ENCODE measurements at places on chromosomes 11 and 22.

GRCh38 chr11:64864473-64865285 lies 13.7 kb downstream of the EHD1 start:
- DNase-seq = no peak

GRCh38 chr11:10308201-10308954 lies 3.5 kb downstream of the ADM start:
- no peak for DNase-seq

DNA sequence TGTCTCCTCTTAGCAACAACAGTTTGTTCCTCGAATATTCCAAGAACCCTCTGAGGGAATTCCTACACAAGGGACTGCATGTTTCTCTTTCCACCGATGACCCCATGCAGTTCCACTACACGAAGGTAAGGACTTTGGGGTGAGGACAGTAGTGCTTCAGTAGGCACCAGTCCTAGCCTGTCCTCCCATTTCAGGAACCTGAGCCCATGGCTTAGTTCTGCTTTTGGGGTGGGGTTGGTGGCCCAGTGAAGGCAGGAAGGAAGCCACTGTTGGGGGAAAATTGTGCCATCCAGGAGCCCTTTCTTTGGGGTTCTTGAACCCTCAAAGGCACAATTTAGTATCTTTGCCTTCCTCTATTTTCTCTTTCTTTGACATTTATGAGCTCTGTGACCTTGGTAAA lies 38.2 kb downstream of the RNF141 start:
- DNase-seq = no peak

- DNase-seq = no peak
These were observed 5.2 kb upstream of the SMTN start for GRCh38 chr22:31075961-31076360.

- DNase-seq = no peak
These were observed 100.6 kb downstream of the CD44 start for GRCh38 chr11:35239471-35240075.

- no peak for DNase-seq
These were observed 1191.7 kb downstream of the TBC1D22A start for GRCh38 chr22:47954107-47954506.

- no peak for DNase-seq
These were observed 26.2 kb downstream of the MPPED1 start for GRCh38 chr22:43437871-43438475.

- DNase-seq = no peak
These were observed 59.2 kb upstream of the BID start for GRCh38 chr22:17833489-17833888.

All from globus pallidus (tissue), 1 donor.